ENCODE measurements at places on chromosomes 2 and 18.

- DNase-seq: no peak
Observed at GRCh38 chr2:96098900-96099590, 17.3 kb downstream of the ADRA2B start.

DNA sequence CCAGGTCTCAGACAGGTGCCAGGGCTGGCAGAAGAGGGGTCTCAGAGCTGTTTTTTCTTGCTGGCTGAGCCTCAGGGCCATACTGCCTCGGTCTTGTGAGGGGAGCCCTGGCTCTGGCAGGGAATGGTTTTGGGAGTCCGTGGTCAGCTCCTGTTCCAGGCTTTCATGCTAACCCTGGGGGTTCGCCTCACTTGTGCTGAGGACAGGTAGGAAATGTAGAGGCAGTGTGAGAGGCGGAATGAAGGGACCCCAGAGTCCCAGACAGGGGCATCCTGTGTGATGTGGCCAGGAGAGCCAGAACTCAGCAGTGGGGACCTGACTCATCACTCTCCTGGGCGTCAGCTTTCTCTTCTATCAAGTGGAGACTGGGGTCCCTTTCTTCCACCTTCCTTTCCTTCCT is 5.7 kb upstream of the CELF4 start:
- DNase-seq: no peak

DNA sequence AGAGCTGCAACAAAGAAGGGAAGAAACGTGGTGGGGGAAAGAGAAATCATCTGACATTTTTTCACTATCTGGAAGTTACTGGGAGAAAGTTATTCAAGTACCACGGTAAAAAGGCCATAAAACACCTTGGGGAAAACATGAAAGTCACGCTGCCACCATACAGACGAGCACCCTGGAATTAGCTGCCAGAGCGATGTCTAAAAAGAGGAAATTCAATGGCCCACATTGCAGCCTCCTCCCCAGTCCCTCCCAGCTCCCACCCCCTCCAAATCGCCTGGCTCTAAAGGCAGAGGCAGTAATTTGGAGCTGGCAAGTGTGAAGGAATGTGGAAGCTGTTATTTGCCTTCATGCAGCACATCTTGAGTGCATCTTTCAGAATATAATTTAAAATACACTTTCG is 192.0 kb downstream of the ALK start:
- no peak for DNase-seq

GRCh38 chr2:143284087-143284675 is 155.0 kb downstream of the ARHGAP15 start:
- no peak for DNase-seq

GRCh38 chr2:146123714-146124113 is 1603.8 kb upstream of the ZEB2 start:
- peak; percentile 35 for DNase-seq

GRCh38 chr18:51946946-51947345 is 393.1 kb upstream of the DCC start:
- DNase-seq: no peak

DNA sequence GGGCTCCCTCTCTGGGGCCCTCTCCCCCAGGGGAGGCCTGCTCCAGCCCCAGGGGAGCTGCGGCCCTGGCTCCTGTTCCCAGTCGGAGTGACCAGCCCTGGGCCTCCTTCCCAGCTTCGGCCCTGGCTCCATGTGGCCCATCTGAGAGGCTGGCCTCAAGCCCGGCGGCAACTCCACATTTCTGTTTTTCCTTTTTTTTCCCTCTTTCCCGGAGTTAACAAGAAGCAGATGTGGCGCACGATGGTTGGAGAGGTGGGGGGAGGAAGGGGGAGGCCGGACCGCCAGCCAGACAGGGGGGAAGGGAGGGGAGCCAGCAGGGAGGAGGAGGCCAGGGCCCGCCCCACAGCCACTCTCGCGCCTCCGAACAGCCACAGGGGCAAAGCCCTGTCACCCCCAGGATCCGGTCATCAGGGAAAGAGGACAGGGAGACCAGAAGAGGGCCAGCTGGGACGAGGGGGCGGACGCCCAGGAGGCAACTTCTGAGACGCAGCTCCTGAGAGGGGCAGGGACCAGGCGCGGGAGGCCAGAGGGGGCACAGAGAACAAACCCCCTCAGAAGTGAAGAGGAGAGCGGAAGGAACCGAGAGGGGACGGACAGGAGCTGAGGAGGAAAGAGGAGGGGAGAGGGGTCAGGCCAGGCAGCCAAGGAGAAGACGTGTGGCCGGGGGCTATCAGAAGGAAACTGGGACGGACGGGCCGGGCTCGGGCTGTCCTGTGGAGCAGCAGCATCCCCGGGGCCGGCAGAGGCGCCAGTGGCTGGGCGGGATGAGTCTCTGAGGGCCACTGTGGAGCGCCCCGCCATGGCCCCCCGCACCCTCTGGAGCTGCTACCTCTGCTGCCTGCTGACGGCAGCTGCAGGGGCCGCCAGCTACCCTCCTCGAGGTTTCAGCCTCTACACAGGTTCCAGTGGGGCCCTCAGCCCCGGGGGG is at the start of gene EMILIN1:
Gene EMILIN1, plus strand, starts transcription at position 349 of the 928 bp plus-strand sequence. Its CDS starts 451 bp downstream, at position 800.
- DNase-seq: peak; percentile 95

GRCh38 chr2:113274432-113274831 is 4.3 kb downstream of the PAX8 start:
- no peak for DNase-seq

- DNase-seq: peak; percentile 44
Observed at GRCh38 chr18:23828426-23828825, 139.2 kb downstream of the LAMA3 start.

GRCh38 chr18:51391731-51392130 is 194.2 kb upstream of the MEX3C start:
- no peak for DNase-seq

DNA sequence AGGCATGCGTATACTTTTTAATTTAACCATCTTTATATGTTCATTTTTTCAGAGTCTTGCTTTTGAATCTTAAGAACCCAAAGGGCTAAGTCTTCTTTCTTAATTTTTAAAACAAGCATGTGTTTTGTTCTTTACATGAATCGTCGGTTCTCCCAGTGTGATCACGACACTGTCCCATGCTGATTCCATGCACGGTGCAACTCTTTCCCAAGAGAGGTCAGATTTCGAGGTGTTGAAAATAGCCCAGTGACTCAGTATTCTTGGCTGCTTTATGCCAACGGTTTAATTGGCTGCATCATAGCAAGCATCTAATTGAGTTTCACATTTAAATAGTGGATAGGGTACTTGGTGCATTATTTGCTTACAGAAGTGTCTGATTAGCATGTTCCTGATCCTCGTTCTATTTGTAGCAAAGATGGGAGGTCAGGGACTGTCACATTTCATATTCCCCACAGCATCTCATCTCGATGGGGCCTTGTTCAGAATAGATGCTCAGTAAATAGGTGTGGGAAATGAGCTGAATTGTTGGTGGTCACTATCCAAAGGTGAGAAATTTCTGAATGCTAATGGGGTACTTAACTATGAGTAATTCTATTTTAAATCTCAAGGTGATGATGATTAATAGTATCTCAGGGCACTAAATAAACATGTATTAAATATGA is 2.8 kb downstream of the NPAS2 start:
- no peak for DNase-seq

GRCh38 chr2:128279786-128280157 is 38.9 kb downstream of the HS6ST1 start:
- no peak for DNase-seq

- DNase-seq: peak; percentile 64
Observed at GRCh38 chr2:188042412-188042811, 249.3 kb upstream of the GULP1 start.

GRCh38 chr18:69870736-69871135 is 76.9 kb downstream of the CD226 start:
- DNase-seq: no peak

- no peak for DNase-seq
Observed at GRCh38 chr18:379681-380330, 112.0 kb upstream of the THOC1 start.

GRCh38 chr18:22813648-22814328 is 119.3 kb upstream of the RBBP8 start:
- DNase-seq: no peak

GRCh38 chr2:57497489-57498096 is 549.0 kb upstream of the VRK2 start:
- DNase-seq: peak; percentile 36

- DNase-seq: no peak
Observed at GRCh38 chr2:240424341-240425235, 10.9 kb upstream of the GPC1 start.
